ENCODE measurements at places on chromosomes 12 and 14.

DNA sequence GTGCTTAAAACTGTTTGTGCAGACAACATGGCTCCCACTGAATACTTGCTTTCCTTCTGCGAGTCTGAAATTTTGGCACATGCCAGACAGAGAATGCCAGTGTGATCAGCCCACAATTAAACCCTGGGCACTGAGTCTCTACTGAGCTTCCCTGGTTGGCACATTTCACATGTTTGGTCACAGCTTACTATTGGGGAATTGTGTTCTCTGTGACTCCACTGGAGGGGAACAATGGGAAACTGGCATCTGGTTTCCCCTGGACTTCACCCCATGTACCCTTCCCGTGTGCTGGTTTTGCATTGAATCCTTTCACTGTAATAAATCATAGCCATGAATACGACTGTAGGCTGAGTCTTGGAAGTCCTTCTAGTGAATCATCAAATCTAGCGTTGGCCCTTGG, 64.9 kb downstream of the EFCAB11 start:
- DNase-seq: no peak

DNA sequence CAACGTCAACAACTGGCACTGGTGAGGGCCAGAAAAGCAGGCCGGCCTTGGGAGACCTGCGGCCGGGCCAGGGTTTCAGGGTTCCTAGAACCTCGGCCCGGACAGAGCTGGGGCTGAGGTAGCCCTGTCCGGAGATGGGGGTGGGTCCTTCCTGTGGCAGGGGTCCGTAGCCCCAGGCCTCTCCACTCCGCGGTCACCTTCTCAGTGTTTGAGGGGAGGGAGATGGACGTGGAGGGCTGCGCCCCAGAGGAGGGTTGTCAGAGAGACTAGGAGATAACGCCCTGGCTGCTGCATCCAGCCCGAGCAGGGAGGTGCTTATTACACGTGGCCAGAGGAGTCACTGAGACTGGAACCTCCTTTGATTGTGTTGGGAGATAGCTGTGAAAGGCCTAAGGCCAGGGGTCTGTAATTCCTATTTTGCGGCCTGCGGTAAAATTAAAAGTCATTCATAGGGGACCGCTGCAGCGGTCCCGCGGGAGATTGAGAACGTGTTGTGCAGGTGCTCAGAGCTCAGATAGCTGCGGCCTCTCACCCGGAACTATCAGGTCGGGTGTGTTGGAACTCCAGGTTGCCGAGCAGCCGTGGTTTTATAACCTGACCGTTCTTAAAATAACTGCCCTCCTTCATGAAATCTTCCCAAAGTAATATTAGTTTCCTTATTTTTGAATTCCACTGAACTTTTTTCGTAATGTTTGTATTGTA, 507 bp downstream of the AHSA1 start:
- DNase-seq: peak; percentile 6

DNA sequence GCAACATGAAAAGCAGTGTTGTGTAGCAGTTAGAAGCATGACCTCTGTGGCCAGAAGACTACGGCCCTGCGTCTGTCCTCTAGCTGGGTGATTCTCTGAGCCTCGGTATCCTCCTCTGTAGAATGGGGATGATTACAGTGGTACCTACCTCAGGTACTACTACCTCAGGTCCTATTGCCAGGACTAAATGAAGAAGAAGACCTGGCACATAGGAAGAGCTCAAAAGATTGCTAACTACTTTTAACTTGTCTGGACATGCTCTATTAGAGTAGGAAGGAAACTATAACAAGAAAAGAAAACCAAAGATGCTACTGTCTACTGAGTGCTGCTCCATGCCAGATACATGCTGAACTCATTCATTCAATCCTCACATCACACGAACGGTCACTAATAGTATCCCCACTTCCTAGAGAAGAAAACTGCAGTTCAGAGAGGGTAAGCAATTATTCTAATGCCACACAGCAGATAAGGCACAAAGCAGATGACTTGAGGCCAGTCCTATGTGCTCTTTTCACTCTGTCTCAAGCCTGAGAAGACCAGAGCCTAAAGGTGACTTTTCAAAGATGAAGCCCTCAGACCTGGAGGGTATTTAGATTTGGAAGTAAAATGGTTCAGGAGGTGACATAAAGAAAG, 108.1 kb upstream of the HIF1A start:
- no peak for DNase-seq

DNA sequence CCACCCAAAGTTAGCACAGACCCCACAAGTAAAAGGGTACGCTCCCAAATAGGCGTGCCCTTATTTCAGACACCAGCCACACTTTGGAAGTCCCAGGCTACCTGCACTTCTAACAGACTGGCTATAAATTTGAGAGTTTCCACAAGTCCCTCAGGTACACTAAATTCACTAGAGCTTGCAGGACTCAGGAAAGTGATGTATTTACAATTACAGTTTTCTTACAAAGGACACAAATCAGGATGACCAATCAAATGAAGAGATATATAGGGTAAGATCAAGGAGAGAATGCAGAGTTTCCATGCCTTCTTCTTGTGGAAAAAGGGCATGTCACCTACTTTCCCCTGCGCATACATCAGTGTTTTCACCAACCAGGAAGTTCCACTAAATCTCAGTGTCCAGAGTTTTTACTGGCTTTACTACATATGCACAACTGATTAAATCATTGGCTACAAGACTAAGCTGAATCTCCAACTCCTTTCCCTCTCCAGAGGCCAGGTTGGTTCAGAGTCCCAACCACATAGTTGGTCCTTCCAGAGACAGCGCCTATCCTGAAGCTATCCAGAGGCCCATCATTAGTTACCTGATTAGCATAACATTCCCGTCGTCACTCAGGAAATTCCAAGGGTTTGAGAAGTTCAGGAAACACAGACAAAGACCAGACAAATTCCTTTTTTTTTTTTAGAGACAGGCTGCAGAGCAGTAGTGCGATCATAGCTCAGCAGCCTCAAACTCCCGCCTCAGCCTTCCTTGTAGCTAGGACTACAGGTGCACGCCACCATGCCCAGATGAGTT, 84.2 kb downstream of the DENND5B start:
- no peak for DNase-seq

GRCh38 chr12:52660934-52661499, 9.0 kb upstream of the KRT2 start:
- no peak for DNase-seq

- no peak for DNase-seq
Measured at GRCh38 chr14:38718519-38718918, 384.5 kb downstream of the SEC23A start.

DNA sequence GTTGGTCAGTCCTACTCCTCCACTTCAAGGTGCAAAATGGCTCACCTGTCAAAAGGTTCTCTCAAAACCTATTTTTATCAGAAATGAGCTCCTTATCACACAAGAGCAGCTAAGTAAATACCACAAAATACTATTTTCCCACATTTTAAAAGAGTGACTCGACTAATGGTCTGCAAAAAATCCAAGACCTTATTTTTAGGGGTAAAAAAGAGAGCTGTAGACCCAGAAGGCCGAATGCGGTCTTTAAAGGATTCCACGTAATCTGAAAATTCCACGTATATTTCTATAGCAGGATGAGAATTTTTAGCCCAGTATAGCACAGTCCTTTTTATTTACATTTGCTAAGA, 3.8 kb downstream of the C14orf93 start:
- DNase-seq: no peak

DNA sequence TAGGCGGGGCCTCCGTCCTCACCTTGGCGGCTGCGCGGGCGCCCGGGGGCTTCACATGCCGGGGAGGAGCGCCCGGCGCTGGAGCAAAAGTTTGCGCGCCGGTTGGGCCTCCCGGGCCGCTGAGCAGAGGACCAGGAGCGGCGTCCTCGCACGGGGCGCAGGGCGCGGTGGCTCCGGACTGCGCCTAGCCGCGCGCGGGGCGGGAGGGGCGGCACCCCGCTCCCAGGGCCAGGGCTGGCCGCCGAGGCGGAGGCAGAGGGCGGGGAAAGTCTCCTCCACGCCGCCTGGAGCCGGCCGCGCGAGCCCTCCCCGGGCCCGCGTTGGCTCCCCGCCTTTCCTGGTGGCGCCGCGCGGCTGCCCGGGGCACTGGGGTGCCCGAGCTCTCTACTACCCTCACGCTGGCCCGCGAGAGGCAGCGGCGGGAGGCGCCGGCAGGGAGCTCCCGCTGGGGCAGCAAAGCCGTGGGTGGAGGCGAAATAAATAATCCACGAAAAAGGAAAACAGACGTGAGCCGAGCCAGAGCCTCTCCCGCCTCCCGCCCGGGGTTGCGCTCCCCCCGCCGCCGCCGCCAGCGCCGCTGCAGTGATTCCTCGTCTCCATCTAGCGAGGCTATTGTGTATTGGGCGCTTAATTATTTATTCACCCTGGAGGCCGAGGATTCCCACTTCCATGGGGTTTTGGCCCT, 400 bp upstream of the PRIMA1 start:
- no peak for DNase-seq

DNA sequence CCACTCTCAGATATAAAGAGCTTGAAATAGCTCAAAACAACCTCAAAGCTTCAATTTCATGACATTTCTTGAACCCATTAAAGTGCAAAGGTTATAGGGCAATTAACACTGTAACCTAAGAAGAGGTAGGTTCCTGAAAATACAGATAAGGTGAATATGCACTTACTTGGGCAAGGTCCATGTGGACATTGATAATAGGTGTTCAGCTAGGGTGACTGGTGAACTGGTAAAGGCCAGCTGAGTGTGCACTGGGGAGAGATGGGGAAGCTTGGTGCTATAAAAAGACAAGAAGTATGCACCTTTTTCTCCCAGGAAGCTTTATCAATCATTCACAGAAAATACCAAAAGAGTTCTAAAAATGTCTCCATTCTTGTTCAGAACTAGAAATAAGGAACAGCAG, 418.6 kb downstream of the SLC16A7 start:
- no peak for DNase-seq

DNA sequence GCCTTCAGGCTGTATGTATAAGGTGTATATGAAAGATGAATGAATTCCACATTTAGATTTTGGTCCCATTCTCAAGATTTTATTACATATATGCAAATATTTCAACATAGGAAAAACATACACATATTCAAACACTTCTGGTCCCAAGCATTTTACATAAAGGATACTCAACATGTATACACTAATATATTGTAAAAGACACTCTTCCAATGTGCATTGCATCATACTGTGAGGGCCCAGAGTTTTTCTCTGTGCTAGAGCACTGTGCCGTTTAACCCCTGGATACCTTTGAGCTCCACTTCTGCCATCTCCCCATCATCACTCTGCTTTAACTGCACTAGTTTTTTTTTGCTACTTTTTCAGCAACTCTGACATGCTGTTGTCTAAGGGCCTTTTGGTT, 48.1 kb downstream of the ZDHHC17 start:
- DNase-seq: no peak

GRCh38 chr14:82385048-82385447, 851.4 kb upstream of the SEL1L start:
- no peak for DNase-seq

DNA sequence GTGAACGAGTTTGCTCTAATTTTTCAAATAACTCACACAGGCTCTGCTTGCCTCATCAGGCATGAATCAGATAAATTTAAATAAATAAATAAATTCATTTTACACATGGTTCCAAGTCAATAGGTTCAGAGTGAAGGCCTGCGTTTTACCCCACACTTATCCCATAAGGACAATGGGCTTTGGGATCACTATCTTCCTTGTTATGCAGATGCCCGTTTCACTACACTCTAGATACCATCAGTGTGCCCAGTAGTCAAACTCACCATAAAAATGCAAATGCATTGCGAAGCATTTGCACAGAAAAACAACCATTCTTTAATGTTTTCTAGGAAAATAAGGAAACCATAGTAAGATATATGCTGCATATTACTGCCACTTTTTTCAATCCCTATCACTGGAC, 155.9 kb upstream of the CCDC196 start:
- no peak for DNase-seq

DNA sequence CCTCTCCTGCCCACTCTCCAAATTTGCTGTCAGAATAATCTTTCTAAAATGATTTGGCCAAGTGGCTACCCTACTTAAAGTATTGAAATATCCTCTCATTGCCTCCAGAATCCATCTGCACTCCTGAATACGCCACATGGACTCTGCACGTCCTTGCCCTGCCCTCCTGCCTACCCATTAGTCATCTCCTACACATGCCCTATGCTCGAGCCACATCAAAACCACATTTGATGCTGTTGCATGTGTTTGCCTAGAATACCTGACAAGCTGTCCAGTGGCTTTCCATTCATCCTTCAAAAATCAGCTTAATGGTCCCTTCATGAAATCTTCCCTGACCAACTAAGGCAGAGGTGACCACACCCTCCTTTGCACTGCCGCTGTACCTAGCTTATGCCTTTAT, 17.0 kb downstream of the VCPKMT start:
- no peak for DNase-seq

- DNase-seq: no peak
Measured at GRCh38 chr12:21672146-21672545, 14.5 kb upstream of the LDHB start.

DNA sequence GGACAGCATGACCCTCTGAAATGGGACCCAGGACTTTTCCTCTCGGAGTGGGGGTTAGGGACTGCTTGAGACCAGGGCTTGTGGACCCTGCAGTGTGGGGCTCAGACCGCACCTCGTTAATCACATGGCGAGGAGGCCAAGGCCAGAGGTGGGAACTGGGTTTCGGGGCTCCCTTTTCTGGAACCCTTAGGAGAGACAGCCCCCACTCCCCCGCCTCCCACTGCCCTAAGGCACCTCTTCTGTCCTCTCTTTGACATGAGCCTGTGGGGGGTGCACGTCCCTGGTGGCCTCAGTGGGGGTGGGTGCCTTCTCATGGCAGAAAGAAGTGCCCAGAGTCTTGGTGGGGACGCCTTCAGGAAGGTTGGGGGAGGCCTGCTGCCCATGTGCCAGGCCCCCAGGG, 24.3 kb downstream of the RTL1 start:
- no peak for DNase-seq

- peak; percentile 41 for DNase-seq
Measured at GRCh38 chr12:110100315-110100970, 23.7 kb upstream of the IFT81 start.

DNA sequence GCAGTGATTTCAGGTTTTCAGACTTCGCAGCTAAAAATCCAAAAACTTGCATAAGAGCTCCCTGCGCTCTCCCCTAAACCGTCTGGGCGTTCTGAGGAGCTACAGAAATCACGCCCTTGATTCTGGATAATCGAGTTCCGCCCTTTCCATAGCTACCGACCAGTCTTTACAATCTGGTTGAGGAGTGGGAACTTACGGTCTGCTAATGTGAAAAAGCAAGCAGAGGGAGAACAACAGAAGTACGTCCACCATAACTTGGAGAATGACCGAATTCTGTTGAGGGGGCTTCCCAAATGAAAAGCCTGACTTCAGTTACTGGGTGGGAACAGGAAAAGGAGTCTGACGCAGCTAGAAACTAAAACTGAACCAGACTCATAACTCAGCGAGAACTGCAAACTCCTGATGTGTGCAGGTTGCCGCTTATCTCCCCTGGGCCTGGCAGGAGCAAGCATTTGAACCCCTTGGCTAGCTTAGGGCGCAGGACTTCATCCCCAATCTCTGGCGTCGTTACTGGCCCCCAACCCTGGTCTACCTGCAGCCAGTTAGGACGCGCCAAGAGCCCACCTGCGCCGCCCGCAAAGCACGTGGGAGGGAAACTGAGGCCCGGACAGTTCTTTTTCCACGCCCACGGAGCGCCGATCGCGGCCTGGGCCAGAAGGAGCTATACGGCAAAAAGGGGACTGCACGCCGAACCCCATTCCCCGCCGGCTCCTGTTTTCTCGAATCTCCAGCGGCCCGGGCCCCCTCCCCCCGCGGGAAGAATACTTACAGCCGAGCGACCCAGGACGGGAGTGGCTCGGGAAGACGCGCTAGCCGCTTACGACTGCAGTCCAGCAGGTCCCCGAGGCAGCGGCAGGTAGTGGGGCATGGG, 838 bp downstream of the LRIG3 start:
- DNase-seq: no peak

Data from activated T-cell treated with anti-CD3 and anti-CD28 coated beads for 1 hour (primary cell).